ENCODE measurements at places on chromosomes 16 and 17.

DNA sequence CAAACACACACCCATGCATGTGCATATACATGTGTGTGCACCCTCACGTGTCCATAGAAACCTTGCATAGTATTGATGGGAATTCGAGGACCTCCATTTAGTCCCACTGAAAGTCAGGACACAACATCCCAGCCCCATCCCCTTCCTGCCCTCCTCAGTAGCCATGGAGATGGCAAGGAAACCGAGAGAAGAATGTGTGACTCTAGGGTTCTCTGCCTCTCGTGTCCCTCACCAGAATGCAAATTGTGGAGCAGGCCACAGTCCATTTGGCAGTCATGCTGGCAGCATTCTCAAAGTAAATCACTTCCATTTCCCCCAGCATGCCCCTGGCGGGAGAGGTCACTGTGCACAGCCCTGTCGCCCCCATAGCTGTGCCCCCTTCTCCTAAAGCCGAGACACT is 141.1 kb downstream of the MSI2 start:
- DNase-seq, result no peak

GRCh38 chr16:7400117-7400890 is 67.7 kb downstream of the RBFOX1 start:
- no peak for DNase-seq

GRCh38 chr17:8158267-8159031 is 4.3 kb downstream of the VAMP2 start:
- no peak for DNase-seq

- no peak for DNase-seq
Measured at GRCh38 chr17:33962857-33963655, 292.0 kb upstream of the CCL2 start.

GRCh38 chr17:31296142-31296541 is 897 bp downstream of the OMG start:
- DNase-seq, result no peak

- no peak for DNase-seq
Measured at GRCh38 chr17:17151055-17151454, 55.1 kb downstream of the PLD6 start.

GRCh38 chr17:72587773-72588511 is 467.1 kb downstream of the SOX9 start:
- DNase-seq, result no peak

GRCh38 chr16:54875443-54875842 is 55.2 kb upstream of the IRX5 start:
- peak; percentile 35 for DNase-seq

DNA sequence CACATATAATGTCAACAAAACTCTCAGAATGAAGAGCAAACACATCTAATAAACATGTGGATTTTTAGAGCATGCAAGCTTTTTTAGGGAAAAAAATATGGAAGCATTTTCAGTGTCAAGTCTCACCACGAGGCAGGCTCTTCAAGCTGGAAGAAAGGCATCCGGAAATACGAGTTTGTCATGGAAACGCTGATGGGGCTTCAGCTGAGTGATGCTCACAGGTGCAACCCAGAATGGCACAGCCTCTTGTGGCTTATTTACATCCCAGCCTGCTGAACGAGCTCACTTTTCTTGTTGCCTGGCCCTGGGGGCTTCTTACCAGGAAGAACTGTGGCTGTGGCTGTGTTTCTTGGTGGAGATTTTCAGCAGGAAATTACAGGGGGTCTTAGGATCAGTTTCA is 24.1 kb upstream of the DYNLL2 start:
- no peak for DNase-seq

GRCh38 chr16:88804173-88804551 is 573 bp downstream of the CDT1 start:
- DNase-seq, result no peak

DNA sequence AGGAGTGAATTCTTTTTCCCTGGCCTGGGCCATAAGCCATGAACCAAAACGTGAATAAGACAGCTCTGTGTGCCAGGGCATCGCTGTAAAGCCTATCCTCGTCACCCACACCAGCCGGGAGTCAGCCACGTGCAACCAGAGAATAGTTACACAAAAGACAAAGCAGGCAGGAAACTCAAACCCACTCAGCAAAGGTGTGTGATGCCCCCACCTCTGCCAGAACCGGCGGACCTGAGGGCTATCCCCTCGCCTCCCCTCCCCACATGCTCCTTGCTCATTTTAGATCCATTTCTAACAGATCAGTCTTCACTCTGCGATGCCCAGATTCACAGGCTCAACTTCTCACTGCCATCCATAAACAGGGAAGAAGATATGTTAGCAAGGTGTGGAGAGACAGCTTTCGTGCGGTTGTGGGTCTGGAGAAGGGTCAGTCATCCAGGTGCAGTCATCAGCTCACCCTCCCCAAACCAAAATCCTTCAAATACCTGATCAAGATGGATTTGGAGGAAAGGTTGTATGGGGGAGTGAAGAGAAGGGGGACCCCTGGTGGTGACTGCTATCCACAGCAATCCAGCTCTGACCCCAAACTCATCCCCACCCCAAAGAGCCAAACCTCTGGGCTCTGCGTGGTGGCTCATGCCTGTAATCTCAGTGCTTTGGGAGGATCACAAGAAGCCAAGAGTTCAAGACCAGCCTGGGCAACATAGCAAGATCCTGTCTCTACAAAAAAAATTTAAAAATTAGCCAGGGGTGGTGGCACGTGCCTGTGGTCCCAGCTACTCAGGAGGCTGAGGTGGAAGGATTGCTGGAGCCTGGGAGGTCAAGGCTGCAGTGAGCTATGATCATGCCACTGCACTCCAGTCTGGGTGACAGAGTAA is 219.2 kb downstream of the C16orf78 start:
- no peak for DNase-seq

- no peak for DNase-seq
Measured at GRCh38 chr17:45143094-45143670, 5.1 kb upstream of the HEXIM1 start.

GRCh38 chr16:85208181-85208580 is 95.9 kb upstream of the CIBAR2 start:
- DNase-seq, result no peak

DNA sequence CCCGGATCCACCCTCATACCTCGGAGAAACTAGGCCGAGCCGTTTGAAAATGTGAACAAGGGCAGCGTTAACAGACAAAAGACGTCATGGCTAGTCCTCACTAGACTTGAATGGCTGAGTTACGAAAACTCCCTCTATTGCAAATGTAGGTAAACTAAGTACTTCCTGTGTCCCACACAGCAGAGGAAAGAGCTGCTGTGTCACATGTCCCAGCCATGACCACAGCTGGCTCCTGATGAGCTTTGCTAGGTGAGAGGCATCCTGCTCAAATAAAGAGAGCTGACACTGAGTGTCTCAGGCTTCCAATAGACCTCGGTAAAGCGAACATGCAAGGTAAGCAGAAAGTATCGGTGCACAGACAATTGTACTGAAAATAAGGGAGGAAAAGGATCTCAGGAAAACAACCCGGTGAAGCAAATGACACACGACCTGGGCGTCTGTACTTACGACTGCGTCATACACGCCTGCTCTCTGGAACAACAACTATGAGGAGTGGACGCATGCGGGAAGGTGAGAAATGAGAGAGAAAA is 26.0 kb downstream of the TMEM204 start:
- no peak for DNase-seq

DNA sequence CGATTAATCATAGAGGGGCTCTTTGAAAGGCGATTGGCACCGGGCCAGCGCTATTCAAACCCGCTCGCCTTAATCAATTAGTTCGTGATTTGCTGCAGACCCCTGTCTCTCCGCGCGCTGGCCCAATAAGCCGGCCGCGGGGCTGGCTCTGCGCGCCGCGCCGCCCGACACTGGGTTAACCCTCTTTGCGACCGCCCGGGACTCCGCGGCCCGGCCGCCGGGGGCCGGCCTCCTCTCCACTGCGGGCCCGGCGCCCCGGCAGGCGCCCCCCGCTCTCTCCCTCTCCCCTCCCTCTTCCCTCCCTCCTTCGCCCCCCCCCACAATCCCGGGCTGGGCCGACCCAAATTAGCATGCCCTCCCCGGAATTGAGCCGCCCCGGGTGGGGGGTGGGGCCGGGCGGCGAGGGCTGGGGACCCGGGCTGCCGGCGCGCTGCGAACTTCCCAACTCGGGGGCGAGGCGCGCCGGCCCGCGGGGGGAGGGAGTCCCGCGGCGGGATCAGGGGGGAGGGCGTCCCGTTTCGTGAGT is 428 bp upstream of the SALL1 start:
- DNase-seq, result no peak

- no peak for DNase-seq
Measured at GRCh38 chr17:45578516-45579455, 88.3 kb upstream of the PLEKHM1 start.

- no peak for DNase-seq
Measured at GRCh38 chr17:71208111-71208704, 912.6 kb upstream of the SOX9 start.

DNA sequence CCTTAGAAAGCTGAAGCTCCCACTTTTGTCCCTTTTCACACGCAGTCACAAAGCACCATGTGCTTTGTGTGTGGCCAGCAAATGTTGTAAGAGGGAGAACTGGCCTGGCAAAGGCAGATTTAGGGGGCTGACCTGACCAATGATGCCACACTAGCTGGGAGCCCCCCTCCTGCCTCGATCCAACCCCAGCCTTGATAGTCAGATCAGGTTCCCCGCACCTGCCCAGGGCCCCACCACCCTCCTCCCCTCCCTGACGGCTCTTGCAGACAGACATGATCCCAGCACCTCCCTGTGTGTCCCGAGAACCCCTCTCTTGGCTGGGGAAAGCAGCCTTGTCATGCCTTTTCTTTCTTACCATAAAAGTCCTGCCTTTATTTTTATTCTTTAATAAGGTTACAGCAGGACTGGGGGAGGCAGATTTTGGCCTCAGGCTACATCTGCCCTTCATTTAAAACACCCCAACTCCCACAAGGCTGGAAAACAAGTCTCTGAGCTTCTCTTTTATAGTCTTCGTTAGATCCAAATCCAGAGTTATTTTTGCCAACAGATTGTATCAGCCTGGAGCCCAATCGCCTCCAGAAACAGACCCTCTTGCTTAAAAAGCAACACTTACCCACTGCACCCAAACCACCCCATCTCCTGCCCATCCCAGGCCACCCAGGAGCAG is 201.8 kb upstream of the CDH5 start:
- DNase-seq, result no peak

- DNase-seq, result peak; percentile 3
Measured at GRCh38 chr17:33464669-33465280, 171.7 kb upstream of the ASIC2 start.

DNA sequence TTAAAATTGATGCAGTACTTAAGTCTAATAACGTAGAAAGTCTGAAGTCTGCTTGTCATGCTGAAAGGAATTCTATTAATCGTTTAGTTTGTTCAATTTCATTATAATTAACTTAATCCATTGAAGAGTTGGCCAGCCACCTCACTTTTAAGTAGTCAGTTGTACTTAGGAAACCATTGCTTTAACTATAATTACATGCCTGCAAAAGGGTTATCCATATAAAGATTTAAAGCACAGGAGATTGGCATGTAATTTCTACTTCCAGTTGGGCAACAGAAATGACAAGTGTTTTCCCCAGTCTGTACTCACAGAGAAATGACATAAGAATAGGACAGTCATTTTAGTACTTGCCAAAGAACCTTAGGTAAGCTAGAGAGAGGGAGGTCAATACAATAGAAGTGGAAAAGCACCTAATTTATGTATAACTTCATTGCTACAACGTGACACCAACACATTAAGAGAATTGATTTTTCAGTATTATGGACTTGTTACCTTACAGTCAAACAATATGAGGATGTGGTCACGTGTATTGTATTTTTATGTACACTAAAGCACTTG is 3.7 kb upstream of the USP32 start:
- DNase-seq, result no peak

Measured in SK-N-MC (cell line).